ENCODE measurements at places on chromosomes 11 and 22.

DNA sequence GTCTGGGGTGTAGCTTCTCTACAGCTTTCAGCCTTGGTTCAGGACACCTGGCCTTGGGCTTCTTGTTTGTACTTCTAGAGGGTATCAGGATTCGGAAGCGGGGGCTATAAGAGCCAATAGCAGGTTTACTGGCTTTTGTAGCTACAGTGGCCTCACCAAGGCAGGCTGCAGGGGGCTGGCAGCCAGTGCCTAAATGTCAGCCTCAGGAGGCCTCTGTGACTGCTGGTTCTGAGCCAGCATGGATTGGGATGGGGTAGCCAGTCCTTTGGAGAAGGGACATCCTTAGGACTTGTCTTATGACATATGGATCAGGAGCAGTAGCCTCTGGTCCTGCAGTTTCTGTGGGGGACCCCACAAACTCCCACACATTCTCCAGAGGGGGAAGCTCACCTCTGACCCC lies 29.9 kb downstream of the EIF3F start:
- DNase-seq = no peak

DNA sequence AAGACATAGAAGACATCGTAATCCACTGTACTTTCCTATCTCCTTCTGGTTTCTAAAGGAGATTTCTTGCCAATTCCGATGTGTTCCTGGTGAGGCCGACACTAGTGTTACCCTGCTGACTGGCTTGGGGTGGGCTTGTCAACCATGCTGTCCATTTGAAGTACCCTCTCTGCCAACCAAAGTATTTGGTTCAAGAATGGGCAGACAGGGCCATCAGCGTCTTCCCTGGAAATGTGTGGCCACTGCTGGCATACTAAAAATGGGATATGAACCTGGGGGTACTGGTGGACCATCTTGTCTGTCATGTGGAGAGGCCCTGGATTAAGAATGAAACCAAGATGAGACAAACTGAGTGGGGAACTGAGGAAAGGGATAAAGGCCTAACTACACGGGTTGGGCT lies 1.8 kb upstream of the VSTM5 start:
- DNase-seq = no peak

DNA sequence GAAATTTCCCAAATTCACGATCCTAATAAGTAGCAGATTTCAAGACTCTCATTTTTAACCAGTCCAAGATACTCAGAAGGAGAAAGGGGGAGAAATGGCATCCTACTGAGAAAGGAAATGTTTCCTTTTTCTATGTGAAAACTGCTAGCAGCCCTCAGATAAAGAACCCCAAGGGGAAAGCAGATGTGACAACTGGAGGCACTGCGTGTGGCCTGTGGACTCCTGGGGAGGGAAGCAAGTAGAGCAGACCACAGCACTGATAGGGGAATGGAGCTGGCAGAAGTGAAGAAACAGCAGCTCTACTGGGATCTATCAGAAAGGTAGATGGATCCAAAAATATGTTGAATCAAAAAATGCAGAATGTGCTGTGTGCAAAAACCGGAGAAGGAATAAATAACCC lies 239.7 kb upstream of the API5 start:
- DNase-seq = no peak

- no peak for DNase-seq
These were observed 10.4 kb upstream of the OR10V1 start for GRCh38 chr11:59724066-59724465.

DNA sequence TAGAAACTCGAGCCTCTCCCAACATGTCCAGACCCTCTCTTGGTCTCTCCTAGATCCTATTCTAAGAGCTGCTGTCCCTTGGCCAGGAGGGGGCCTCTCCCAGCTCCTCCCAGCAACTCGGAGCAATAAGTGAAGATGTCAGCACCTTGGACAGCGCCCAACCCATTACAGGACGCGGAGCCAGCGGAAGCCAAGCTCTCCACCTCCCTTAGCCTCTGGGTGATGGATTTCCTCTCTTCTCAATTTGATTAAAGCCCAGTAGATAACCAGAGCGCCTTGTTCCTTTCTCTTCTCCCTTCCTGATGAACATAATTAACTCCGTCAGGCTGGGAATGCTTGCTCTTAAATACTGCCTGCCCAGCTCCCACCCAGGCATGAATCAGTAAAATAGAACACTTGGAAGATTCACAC lies 26.2 kb upstream of the TPBGL start:
- DNase-seq = peak; percentile 59

DNA sequence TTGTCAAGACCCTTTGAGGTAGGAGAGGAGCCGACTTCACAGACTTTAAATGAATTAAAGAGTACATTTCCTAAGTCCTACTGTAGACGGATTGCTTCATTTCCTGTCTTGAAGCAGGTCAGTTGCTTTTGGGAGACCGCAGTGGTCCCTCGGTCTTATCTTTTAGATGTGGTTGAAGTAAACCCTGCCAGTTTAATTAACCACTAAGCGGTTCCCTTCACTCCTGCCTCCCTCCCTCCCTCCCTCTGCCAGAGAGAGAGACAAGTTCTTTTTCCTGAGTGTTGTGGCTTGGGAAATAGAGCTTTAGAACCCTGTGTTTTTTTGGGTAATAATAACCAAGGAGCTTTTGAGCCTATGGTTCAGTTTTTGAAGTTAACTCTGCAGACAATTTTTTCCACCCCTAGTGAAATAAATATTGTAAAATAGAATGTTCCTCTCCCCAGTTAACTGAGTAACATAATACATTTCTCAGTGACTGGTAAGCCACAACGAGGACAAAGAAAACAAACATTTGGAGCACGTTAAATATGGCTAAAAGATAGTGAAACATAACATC lies 147.5 kb downstream of the LDLRAD3 start:
- no peak for DNase-seq

- no peak for DNase-seq
These were observed 10.2 kb upstream of the FCHSD2 start for GRCh38 chr11:73152086-73152853.

- DNase-seq = no peak
These were observed 46.3 kb upstream of the SEZ6L start for GRCh38 chr22:26122920-26123468.

GRCh38 chr11:118434123-118434552 lies 2.2 kb upstream of the KMT2A start:
- no peak for DNase-seq

GRCh38 chr11:30605036-30605605 lies 19.0 kb upstream of the MPPED2 start:
- no peak for DNase-seq

DNA sequence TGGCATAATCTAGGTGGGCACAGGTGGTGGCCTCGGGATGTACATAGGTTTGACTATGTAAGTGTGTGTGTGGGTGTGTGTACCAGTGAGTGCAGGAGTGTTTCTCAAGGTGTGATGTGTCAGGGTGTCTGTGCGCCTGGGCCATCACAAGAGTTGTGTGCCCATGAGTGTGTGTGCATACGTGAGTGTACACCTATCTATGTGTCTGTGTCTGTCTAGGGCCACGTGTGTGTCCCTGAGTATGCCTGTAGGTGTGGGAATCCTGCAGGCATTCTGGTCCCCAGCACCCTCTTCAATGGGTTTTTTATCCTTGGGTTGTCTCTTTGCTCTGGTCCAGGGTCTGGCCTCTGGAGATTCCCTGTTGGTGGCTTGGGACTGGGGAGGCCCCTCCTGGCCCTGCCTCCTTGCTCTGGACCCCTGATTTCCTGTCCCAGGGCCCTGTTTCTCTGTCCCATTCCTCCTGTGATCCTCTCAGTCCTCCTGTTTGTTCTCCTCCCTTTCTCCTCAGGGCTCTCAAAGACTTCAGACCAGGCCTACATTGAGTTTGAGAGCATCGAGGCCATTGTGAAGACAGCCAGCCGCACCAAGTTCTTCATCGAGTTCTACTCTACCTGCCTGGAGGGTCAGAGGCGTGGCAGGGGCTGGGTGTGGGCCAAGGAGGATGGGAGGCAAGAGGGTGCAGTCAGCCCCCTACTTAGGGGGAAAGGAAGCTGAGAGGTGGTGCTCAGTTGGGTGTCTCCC lies 9.4 kb downstream of the INPPL1 start:
- no peak for DNase-seq

DNA sequence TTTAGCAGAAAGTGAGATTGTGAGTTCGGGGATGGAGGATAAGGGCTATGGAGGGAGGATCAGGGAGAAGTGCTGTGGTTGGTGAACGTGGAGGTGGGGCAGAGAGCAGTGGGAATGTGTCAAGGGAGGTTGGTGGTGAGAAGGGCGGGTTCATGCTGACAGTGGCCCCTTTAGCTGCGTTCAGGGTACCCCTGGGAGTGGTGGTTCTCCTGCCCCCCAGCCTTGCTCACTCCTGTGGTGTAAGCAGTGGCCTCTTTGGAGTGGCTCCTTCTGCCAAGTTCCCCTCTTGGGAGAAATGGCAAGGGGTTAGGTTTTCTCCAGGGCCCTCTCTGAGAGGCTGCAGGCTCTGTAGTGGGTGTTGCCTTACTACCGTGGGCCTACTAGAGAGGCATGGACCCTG lies 16.1 kb upstream of the NECTIN1 start:
- no peak for DNase-seq

DNA sequence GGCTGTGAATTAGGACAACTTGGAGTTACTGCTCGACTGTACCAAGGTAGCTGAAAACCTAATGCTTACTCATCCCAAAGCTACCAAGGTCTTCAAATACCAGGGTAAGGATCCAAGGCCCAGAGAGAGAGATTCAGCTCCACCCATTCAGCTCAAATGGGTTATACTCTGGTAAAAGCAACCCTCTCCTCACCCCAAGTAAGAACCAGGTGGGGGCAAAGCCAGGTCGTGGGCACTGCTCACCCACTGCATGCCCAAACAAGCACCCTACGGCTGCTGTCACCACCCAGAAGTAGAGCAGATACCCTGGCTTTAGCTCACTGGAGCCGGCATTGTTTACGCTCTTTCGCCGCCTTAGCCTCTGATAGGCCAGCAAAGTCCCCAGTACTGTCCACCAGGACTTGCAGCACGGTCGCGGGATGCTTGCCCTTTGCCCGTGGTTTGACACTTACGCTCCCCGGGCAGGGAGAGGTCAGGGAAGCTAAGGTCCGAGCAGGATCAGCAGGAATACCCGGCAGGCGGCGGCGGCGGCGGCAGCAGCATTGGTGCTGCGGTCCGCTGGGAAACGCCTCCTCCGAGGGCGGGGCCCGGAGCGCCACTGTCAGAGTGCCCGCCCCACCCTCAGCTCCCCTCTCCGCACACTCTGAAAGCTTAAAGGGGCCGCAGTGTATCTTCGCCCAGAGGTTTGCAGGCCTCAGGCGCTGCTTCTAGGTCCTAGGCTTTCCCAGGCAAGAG lies 19.6 kb downstream of the CKAP5 start:
- DNase-seq = peak; percentile 64

- peak; percentile 58 for DNase-seq
These were observed at the start of gene APOL6 for GRCh38 chr22:35648066-35649025. TSS of gene APOL6 (plus strand) at chr22:35648446. CDS start at chr22:35656426, 7,980 bp downstream.

DNA sequence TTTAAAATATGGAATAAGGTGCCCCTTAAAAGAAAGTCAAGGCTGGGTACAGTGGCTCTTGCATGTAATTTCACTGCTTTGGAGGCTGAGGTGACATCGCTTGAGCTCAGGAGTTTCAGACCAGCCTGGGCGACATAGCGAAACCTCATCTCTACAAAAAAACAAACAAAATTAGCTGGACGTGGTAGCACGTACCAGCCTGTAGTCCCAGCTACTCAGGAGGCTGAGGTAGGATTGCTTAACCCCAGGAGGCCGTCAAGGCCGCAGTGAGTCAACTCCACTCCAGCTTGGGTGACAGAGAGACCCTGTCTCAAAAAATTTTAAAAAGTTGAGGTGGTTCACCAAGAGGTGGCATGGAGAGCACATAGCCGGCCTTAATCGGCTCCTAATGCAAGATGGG lies 17.7 kb upstream of the ADORA2A start:
- DNase-seq = no peak

DNA sequence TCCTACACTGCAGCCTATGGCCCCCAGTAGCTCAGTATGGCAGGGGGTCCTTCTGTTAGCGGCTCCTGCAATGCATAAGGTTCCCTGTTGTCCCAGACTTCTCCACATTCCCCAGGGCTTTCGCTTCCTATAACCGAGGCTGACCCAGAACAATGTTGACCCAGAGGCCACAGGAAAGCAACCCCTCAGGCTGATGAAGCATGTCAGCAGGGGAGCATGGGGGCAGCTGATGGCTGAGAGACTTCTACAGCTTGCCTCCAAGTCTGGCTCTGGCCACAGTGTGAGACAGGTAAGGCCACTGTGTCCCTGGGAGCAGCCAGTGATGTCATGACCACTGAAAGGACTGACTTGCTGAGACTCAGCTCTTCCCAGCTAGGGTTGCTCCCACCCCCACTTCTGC lies 12.5 kb upstream of the PPFIBP2 start:
- DNase-seq = no peak

DNA sequence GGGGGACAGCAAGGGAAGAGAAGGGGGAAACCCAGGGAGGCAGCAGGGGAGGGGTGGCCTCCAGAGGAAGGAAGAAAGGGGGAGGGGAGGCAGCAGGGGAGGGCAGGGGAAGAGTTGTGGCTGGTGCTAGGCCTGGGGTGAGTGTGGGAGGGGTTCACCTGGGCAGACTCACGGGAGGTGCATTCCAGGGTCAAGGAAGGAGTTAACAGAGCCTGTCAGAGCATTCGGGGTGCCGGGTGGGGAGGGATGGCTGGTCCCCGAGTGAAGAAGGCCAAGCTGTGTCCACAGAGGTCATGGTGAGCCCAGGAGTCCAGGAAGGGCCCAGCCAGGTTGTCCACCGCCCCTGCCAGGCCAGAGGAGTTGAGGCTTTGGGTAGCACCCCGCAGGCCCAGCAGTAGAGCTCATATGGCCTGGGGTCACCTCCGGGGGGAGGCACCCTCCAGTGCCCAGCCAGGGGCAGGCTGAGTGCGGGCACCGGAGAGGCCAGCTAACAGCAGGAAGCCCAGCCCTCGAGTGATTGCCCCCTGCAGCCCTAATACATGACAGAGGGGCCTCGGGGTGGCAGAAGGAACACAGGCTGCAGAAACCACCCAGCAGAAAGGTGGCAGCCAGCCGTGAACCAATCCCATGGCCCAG lies 31.1 kb upstream of the PPARA start:
- DNase-seq = no peak

- DNase-seq = no peak
These were observed 1.2 kb downstream of the DKK3 start for GRCh38 chr11:12007230-12007593.

GRCh38 chr22:49286181-49286760 lies 541.4 kb downstream of the BRD1 start:
- no peak for DNase-seq

- no peak for DNase-seq
These were observed 940 bp upstream of the C11orf91 start for GRCh38 chr11:33701302-33702230.

GRCh38 chr11:134558258-134558835 lies 146.3 kb upstream of the B3GAT1 start:
- DNase-seq = no peak

GRCh38 chr11:21615955-21616371 lies 576.9 kb upstream of the ANO5 start:
- no peak for DNase-seq

GRCh38 chr11:17277024-17277584 lies 565 bp downstream of the NUCB2 start:
- DNase-seq = no peak

GRCh38 chr11:94658386-94658785 lies 91.2 kb downstream of the PIWIL4 start:
- no peak for DNase-seq

- no peak for DNase-seq
These were observed 63.1 kb upstream of the YWHAH start for GRCh38 chr22:31881200-31881599.

- no peak for DNase-seq
These were observed 9.8 kb downstream of the PPP6R3 start for GRCh38 chr11:68470304-68470811.

Measured in stimulated activated CD4-positive, alpha-beta T cell treated with anti-CD3 and anti-CD28 coated beads, Interleukin-1b, Interleukin-23, amount 100 ng/mL, for 4 hours (primary cell).